Renal pelvis (tissue), 12 donors: ENCODE measurements at places on chromosomes 5 and 9. TPM values are rescaled to one million over a fixed set of nuclear protein-coding genes. Genes with fewer than 3 reads are reported as not detected.

PDE6A gene
- polyA plus RNA-seq = 0.09 TPM

LHX3 gene
- not detected for polyA plus RNA-seq

ZFP37 gene
- 10.8 TPM for polyA plus RNA-seq

TGFBI gene
- 182 TPM for polyA plus RNA-seq
